ENCODE measurements at places on chromosomes 7 and 10.
A peak's percentile ranks its signal among the peaks of the same experiment; 100 is the strongest.

- peak; percentile 35 for DNase-seq
These were observed 13.9 kb downstream of the CUBN start for GRCh38 chr10:17115683-17116082.

DNA sequence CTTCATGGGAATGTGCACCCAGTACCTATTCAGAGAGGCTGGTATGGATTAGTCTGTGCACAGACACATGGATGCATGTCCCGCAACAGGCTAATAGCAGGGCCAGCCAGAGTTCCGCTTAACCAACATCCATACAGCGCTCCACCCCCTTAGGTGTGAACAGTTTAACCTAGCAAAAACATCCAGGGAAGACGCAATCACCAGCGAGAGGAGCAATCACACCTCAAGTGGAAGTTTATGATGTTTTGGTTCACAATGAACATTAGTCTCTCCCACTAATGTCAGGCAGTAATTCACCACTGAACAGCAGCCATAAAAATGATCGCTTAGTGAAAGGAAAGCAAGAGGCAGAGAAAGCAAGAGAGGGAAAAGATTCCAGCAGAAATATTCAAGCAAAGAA, 91.1 kb downstream of the PLXNA4 start:
- peak; percentile 16 for DNase-seq

DNA sequence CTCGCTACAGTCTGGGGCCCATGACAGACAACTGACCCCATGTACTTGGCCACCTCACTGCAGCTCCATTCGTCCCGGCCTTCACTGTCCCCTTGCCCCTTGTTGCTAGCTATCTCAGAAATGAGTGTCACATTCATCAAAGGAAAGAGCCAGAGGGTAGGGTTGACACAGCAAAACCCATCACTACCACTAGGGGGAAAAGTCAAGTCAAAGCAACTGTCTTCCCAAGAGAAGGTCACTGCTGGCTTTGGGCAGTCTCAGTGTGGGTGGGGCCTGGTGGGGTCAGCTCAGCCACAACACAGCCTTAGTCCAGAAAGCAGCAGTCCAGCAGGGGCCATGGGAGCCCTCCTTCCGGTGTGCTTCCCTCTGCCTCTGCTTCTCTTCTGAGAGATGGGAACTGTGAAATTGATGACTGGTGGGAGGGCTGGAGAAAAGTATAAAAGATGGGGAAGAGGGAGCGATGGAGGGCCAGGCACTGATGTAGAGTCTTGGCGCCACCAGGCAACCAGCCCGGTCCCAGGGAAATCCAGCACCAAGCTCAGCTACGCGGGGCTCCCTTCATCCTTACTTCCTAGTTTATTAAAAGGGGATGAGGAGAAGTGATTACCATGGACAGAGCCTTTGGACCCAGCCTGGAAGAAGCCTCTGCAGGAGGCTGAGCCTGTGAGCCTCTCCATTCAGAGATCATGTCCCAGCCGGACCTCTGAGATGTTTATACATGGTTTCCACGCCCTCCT, 58.0 kb downstream of the PLXNA4 start:
- DNase-seq: no peak

GRCh38 chr10:77905086-77905748, 21.3 kb downstream of the DLG5 start:
- no peak for DNase-seq

GRCh38 chr10:74063256-74063655, 65.3 kb downstream of the VCL start:
- no peak for DNase-seq

DNA sequence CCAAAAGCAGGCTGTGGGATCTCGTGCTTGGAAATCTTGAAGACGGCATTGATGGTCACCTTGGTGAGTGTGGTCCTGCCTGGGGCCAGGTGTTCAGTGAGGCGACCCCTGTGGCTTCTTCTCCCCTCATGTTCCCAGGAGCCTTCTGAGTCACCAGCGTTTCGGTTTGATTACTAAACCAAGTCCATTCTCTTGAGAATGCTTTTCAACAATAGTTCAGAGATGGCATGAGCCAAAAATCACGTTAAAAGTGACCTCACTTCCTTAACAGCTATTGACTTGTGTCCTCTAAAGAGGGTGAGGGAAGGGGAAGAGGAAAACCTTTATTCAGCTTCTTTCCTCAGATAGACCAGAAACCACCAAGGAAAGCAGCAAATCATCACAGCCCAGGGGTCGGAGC, 315.2 kb downstream of the GATA3 start:
- no peak for DNase-seq

DNA sequence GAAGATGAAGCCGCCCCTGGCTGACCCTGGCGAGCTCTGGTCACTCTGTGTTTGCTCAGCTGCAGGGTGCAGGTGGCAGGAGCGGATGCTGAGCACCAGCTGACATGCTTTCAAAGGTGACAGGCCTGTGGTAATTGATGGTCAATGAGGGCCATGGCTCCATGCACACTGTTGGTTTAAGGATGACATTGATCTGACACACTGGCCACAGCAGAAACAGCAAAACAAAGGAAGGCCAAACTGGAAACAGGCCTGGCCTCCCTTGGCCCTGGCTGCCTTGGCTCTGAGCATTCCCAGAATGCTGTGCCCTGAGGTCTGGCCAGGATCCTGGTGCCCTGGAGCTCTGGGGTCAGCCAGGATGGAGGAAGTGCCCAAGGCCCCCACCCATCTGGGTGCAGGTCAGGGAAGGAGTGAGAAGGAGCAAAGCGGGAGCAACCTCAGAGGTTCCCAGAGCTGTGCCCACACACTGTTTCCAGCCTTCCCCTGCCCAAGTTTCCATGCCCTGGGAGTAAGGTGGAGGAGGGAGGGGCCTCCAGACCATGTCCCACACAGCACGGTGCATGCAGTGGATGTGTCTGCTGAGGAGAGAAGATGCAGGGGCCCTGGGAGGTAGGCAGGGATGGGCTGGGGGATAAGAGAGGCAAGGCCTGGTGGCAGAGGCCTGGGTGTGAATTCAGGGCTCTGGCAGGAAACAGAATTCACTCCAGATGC, 302.2 kb downstream of the RPS24 start:
- DNase-seq: no peak

DNA sequence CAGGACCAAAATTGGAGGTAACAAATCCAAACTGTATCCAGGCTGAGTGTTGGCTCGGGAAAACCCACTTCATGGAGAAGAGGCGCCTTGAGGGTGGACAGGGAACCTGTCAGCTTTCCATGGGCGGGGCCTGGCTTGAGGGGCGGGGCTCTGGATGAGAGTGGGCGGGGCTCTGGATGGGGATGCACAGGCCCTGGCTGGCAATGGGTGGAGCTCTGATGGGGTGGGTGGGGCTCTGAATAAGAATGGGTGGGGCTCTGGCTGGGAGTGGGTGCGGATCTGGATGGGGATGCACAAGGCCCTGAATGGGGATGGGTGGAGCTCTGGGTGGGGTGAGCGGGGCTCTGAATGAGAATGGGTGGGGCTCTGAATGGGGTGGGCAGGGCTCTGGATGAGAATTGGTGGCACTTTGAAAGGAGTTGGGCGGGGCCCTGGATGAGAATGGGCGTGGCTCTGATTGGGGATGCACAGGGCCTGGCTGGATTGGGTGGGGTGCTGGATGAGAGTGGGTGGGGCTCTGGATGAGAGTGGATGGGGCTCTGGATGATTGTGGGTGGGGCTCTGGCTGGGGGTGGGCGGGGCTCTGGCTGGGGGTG, 96.6 kb upstream of the NPTX2 start:
- DNase-seq: no peak

DNA sequence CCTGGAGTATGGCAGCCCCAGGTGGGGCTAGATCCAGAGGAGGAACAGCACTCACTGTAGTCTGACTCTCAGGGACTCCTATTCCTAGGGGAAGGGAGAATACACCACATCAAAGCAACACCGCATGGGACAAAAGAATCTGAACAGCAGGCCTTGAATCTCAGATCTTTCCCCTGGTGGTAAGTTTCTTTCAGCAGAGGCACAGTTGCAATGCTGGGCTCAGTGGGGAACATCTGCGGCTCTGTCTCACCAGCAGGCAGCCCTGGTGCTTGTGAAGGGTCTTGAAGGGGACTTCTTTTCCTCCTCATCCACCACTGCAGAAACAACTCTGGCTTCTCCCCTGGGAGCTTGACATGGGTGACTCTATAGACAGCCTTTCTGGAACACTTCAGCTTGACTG, 111.2 kb upstream of the ARHGAP21 start:
- DNase-seq: no peak

- DNase-seq: no peak
These were observed 45.9 kb upstream of the ITGB8 start for GRCh38 chr7:20284771-20285143.

- DNase-seq: peak; percentile 42
These were observed 9.2 kb upstream of the GSAP start for GRCh38 chr7:77425101-77426051.

DNA sequence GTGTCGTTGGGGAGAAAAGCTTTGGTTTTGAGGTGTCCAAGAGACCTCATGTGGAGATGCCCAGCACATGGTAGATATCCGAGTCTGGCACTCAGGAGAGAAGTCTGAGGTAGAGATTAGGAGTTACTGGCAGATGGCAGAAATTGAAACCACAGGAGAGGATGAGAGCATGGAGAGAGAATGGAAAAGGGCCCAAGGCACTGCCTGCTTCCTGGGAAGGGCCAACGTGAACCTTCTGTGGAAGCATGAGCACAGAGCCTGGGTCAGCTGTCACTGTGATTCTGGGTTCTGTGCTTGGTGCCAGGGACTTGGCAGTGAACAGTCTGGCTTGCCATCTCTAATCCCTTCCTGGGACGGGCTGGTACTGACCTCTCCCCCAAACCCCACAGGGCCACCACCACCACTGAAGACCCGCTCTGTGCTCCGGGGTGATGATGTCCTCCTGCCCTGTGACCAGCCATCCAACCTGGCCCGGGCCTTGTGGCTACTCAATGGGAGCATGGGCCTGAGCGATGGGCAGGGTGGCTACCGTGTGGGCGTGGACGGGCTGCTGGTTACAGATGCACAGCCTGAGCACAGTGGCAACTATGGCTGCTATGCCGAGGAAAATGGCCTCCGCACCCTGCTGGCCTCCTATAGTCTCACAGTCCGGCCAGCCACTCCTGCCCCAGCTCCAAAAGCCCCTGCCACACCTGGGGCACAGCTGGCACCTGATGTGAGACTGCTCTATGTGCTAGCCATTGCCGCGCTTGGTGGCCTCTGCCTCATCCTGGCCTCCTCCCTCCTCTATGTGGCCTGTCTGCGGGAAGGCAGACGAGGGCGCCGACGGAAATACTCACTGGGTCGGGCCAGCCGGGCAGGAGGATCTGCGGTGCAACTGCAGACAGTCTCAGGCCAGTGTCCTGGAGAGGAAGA, 4.1 kb downstream of the MRPL43 start:
- DNase-seq: no peak

- peak; percentile 55 for DNase-seq
These were observed 63.9 kb downstream of the TMEM209 start for GRCh38 chr7:130141161-130141883.

DNA sequence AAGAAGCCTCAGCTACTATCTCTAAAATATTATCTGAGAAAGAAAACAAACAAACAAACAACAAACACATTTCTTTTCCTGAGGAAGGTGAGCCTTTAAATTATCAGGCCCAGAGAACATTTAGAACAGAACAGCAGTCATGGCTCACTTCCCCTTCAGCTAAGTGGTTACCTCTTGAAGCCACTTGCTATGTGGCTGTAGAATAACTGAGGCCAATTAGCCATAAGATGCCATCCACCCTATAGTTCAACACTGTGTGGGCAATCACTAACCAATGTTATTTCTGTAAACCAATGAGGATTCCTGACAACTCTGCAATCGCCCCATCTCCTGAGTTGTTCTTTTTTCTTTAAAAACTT, 3.7 kb upstream of the UPP1 start:
- DNase-seq: no peak

DNA sequence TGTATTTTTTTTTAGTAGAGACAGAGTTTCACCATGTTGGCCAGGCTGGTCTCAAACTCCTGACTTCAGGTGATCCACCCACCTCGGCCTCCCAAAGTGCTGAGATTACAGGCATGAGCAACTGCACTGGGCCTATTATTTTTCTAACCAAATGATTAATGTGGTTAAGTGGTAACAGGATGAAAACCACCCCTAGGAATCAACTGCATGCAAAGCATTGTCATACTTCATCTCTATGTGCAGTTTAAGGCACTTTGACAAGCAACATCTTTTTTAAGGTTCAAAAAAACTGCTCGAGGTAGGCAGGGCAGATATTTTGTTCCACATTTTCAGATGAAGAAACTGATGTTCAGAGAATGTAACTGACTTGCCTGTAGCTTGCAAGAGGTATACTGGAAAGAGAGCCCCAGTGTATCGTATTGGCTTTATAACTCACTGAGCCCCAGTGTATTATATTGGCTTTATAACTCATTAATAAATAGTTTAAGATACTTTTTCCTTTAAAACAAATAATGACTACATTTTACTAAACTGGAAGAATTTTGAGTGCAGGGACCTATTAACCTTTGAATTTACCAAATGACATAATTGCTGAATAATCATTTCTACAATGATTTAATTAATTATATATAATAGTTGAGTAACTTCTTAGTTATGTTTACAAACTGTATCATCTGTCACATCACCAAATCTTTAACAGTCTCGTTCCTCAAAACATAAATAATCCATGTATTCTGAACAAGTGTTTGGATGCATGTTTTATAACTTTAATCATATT, 38.1 kb downstream of the RTKN2 start:
- no peak for DNase-seq

GRCh38 chr7:130380861-130381455, 664 bp downstream of the CPA1 start:
- DNase-seq: no peak

- DNase-seq: peak; percentile 80
These were observed 70.3 kb upstream of the NANOS1 start for GRCh38 chr10:118958984-118959925.

DNA sequence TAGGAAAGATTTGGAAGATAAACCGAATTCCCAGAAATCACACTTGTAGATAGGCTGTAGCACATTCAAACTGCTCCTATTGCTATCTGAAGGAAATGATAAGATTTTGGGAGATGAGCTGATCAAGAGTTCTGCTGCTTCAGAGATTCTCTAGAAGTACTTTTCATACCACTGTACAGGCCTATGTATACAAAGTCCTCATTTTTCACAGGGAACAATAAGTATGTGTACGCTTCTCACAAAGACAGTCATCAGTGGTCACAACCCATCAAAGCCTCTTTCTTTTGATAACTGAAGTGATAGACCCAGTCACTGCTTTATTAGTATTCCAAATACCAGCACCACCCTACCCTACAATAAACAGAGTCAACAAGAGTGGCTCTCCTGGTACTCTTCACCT, 15.6 kb upstream of the SEPTIN7 start:
- DNase-seq: no peak

DNA sequence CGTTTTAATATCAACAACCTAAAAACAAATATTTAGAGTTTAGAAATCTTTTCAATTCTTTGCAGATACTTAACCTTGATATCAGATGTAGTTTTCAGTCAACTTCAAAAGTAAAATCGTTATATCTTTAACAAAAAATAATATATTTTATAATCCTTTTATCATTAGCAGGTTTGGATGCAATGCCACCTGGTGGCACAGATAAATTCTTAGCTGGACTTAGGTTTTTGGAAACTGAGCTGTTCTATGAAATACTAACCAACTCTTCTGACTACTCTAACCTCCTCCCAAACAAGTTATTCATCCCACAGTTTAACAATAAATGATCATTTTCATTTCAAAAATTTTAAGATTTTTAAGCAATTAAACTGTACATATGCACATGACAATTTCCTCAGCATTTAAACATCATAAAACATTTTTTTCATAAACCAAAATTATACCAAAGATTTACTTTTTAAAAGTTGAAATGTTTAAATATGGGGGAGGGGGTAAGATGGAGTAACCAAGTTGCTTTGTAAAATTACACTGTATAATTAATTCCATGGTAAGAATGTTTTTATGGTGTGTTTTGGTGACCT, 56.9 kb downstream of the HIBADH start:
- DNase-seq: peak; percentile 55
